Stimulated activated naive CD4-positive, alpha-beta T cell treated with Interleukin-2 at 50 U/mL for 16 hours (primary cell): ENCODE measurements at places on chromosomes 13 and 19.

- no peak for DNase-seq
Measured at GRCh38 chr19:7544626-7545025, 9.1 kb downstream of the PNPLA6 start.

DNA sequence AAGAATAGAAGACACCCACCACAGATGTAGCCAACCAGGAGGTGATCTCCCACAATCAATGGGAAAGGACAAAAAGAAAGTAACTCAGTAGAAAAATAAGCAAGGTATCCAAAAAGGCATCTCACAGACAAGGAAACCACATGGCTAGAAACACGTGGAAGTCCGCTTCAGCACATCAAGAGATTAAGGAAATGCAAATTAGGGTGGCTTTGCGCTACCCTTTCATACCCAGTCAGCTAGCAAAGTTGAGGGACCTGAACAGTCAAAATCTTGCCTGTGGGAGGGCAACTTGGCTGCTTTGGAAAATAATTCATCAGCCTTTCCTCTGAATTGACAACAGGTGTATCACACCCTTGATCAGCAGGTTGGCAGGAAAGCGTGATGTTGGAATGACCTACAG is 11.6 kb upstream of the UQCR11 start:
- DNase-seq: no peak

GRCh38 chr19:37928527-37929286 is 21.7 kb downstream of the SIPA1L3 start:
- no peak for DNase-seq

GRCh38 chr13:36294096-36294495 is 3.5 kb downstream of the CCDC169 start:
- no peak for DNase-seq

GRCh38 chr19:49328741-49329140 is 3.8 kb upstream of the SLC6A16 start:
- no peak for DNase-seq
